ENCODE measurements at places on chromosomes 5 and 9. TPM values are rescaled to one million over a fixed set of nuclear protein-coding genes. Genes with fewer than 3 reads are reported as not detected.

UIMC1 gene
- polyA plus RNA-seq: 21.6 TPM

PCDHGA7 gene
- polyA plus RNA-seq: 0.23 TPM

TAF1L gene
- polyA plus RNA-seq: not detected

SHISAL2B gene
- not detected for polyA plus RNA-seq

TIMD4 gene
- polyA plus RNA-seq: 0.16 TPM

TNC gene
- 3.9 TPM for polyA plus RNA-seq

PDE8B gene
- polyA plus RNA-seq: 1.8 TPM

CDH12 gene
- polyA plus RNA-seq: not detected

PCDHA13 gene
- polyA plus RNA-seq: 0.15 TPM

GRCh38 chr9:36744678-36745077 lies 172.0 kb downstream of the MELK start:
- no peak for DNase-seq

DNA sequence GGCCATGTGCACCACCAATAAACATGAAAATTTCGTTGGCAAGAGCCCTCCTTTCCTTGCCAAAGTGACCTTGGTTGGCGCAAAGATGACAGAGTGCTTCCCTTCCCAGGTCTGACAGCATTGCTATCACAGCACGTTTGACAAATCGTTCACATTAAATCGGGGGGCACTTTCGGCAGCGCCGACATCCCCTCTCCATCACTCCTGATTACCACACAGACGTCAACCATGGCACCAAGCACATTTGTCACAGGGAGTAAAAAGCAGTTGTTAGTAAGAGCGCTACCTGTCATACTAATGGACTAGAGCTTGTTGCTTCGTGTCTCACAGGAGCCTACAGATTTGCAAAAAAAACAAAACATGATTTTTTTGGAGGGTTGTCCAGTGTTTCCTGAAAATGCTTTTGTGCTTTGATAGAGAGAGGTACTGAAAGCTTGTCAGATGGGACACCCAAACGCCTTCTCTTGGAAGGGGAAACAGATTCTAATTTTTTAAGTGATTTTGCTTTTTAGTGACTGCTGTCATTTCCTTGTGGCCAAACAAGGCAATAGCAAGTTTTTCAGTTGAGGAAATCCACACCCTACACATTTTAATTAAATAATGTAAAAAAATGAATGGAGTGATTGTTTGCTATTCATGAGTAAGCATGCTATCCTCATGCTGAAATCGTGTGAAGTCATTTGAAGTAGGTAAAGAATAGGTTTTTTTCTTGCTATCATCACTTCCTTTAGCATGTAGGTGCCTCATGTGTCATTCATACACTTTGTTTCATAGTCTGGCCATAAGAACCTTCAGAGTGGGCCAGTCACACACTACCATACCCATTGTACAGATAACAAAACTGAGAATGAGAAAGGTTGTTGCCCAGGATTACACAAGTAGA lies 682.8 kb upstream of the WWC1 start:
- DNase-seq: no peak

DNA sequence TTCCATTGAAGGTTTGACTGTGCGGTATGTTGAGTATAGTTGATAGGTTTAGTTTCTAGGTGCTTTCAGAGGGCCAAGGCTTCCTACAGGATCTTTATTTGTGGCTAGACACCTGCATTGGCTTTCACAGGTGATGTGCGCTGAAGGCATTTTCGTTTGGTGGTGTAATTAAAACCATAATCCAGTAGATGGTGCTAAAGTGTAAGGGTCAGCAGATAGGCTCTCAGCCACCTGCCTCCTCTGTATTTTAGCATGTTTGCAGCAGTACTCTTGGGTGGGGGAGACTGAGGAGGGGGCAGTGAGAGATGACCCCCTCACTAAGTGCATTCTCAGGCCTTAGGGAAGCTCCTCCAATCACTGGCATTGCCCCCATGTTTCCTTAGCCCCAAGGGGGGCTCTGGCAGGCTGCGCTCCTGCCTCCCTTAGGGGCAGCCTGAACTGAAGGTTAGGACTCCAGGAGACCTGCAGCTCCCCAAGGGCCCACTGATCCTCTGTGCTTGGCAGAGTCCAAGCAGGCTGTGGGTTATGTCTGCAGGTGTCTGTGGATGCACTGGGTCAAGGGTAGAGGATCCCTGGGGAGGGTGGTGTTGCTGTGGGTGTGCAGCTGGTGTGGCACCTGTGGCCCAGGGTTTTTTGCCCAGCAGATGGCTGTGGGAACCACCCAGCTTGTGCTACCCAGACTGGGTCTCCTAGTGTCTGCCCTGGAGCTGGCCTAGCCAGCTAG lies 23.4 kb downstream of the CDK20 start:
- no peak for DNase-seq

DNA sequence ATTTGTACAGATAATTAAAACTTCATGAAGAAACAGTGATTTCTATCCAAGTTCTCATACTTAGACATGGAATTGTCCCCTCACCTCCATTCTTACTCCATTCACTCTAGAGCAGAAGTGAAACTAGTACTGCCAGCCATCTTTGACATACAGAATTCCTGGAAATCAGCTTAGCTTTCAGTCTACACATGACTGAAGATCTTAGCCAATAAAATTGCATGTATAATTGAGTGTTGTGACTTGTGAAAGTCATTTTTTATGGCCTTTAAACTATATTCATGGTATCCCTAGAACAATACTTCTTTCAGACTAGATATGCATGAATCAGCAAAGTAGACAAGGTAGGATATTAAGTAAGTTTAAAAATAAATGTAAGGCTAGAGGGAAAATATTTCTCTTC lies 705.2 kb upstream of the ZNF608 start:
- DNase-seq: peak; percentile 10

GRCh38 chr9:121798941-121799340 lies 147.5 kb downstream of the DAB2IP start:
- no peak for DNase-seq

DNA sequence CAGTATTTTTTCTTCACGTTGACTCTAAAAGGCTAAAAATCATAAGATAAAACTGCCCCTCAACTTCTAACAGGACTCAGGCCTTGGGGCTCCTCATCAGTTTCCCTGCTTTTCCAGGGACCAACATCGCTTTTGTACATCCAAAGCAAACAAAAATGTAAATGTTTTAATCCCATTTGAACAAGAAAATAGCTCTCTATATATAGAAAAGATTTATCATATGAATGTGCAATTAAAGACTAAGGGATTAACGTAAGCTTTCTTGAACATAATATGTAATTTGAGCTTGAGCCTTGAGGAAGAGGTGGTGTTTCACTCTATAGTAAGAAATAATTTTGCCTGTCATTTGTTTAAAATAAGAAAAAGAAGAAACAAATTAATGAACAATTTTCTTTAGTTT lies 547.2 kb upstream of the ACO1 start:
- DNase-seq: no peak

DNA sequence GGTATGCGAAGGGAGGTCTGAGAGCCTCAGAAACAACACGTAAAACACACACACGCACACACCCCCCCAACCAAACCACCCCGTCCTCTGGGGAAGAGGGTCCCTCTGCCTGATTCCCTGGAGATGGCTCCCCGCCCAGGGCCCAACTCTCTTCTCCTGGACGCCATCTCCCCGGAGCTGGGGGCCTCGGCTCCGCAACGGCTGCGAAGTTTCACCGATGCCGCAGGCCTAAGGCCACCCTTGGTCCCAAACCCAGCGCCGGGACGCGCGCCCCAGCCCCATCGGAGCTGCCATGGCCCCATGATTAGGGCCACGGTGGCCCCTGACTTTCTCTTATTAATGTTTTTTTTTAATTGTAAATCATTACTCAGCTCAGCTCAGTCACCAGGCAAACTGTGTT lies 181.4 kb upstream of the TBCA start:
- no peak for DNase-seq

DNA sequence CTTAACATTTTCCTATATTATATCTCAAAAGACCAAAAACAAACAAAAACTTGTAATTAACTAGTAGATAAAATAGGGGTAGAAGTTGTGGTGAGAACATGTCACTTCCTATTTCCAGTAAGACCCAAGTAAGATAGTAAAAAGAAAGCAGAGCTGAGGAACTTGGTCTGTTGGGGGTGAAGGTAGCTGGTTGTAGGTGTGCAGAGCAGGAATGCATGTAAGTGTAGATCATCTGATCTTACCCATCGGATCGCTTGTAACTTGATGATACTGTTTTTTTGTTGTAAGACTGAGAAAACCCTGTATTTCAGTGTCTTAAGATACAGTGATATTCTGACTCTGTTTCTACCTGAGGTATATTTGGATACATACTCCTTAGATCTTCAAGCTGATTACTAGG lies 5.7 kb downstream of the SRP19 start:
- no peak for DNase-seq

DNA sequence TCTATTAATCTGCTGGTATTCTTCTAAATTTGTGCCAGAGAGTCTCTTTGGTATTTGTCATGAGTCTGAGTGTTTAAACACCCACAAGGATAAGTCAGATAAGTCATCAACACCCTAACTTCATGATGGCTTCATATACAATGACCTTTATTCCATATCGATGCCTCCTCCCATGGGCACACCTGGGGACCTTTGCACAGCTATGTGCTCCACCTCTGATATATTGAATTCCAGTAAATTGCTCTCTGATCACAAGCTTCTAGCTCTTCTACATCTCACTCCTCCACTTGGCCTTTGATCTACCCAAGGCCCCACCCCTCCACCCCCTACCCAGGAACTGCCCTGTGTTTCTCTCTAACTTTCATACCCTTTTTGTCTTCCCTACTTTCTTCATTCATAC lies 102.7 kb upstream of the MIER3 start:
- DNase-seq: no peak

DNA sequence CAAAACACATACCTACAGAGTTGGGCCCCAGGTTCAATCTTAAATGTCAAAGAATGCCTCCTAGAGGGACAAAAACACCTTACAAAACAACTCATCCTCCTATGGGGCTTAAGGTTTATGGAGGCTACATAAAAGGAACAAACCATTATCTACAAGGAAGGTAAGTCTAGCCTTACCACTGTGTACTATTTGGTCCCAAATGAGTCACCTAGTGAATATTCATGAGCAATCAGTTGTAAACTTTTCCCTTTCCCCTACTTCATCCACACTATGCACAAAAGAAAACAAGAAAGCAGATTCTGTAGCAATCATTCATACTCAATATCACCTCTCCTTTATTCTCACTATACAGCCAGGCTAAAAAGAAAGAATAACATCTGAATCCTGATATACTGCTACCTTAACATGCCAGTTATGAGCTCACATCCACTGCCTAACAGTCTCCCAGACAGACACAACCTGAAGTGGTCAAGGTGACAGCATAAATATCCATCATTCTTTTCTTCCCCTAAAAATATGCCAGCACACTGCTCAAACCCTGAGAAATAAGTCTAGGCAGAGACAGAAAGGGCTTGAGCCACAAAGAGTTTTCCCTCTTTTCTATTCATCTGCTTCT lies 6.2 kb downstream of the OXCT1 start:
- no peak for DNase-seq

DNA sequence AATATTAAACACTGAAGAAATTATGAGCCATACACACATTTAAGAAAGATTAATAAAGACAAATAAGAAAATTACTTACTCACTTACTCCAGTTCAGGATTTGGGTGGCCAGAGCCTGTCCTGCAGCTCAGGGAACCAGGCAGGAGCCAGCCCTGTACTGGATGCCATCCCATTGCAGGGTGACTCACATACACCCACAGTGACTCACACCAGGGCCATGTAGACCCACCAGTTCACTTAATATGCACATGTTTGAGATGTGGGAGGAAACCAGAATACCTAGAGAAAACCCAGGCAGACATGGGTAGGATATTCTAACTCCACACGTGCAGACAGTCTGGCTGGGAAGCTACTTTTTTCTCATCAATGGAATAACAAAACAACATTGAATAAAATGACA lies 49.6 kb upstream of the ADRB2 start:
- no peak for DNase-seq

DNA sequence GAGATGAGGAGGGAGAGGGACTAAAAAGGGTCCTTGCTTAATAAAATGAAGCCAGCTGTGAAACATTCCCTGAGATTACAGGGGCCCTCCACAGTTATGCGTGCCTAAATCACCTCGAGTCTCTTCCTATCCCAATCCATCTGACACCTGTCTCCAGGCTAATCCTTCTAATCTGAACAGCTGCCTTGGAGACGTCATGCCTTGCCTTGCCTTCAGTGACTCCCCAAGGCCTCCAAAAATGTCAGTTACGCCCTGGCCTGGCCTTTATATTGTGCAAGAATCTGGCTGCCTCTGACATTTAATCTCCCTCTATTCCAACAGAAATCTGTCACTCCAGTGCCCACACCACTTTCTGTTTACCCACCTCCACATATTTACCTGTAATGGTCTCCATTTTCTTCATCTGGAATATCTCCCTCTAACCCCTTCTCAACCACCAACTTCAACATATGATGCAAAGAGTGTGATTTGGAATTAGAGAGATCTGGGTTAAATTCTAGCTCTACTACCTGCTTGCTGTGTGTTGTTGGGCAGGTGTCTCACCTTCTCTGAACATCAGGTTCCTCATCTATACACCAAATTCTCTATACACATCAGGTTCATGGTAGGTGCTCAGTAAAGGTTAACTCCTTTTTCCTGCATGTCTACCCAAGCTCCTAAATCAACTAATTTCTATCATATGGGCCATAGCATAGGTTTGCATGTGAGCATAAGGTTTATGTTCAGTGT lies 57.9 kb downstream of the PTCD2 start:
- no peak for DNase-seq

DNA sequence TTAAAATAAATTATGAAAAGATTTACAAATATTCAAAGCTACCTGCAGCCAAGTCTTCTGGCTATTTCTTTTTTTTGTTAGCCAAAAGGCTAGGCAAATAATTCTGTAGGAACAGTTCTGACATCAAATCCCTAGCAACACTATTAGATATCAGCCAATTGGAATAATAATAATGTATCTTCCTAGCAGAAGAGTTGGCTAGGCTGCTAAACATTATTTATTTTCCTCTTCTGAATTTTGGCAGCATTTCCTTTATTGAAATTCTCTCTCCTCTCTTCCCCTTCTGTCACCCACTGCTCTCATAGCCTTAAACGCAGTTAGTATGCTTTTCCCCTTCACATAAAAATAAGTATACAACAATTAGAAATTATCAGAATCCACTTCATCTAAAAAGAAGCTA lies 42.6 kb downstream of the ZDHHC21 start:
- DNase-seq: no peak

DNA sequence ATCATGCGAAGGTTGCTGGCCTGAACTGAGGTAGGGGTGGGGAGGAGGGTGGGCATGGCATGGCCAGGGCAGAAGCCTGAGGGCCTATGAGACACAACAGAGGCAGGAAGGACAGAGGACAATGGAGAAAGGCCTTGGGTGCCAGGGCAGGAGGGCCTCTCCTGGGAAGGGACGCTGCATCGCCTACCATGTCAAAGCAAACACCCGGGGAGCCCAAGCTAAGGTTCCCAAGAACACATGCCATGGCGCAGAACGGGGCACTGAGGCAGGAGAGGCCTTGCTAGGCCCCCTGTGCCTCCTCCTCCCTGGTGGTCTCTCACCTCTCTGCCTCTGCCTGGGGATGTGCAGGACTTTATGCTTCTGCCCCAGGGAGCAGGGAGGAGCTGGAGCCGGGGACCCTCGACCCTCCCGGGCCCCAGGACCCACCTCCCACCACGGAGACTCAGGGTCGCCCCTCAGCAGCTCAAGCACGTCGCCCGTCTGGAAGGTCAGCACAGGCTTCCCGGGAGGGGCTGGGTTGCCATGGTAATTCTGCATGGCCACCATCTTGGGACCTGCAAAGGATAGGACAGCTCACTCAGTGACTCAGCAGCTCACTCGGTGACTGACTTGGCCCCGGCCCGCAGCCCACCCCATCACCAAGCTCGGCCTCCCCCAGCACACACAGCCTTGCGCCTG lies 40.3 kb upstream of the SARDH start:
- DNase-seq: no peak

GRCh38 chr5:122150215-122150614 lies 20.9 kb downstream of the ZNF474 start:
- DNase-seq: no peak

GRCh38 chr9:136494012-136494411 lies 11.2 kb upstream of the SEC16A start:
- DNase-seq: no peak
